Erythroblast (primary cell): ENCODE measurements at places on chromosomes 12 and 14.

GRCh38 chr12:53179687-53180219 is 769 bp upstream of the ZNF740 start:
- DNase-seq, result no peak

DNA sequence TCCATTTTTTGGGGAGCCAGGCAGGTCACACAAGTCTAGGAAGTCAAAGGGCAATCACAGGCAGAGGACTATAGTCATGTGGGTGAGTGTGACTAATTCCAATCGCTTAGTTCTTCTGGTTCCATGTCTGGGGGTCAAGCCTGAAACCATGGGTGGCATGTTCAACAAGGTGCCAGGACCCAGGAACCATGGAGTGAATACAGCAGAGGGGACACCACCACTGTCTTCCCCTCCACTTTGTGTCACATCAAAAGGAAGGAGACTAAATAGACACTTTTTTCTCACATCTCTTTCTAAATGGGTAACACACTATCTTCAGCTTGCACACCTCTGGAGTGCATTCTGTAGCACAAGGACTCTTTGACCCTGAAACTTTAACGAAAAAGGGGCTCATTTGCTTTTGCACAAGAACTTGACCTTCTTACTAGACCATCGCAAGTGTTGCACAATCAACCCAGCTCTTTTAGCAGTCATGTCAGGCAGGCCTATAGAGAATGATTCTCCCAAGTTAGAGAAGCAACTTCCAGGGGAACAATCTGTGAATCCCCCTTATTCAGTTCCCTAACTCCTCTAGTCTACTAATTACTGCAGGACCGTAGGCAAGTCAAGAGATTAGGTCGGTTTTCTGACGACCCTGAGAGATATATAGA is 398.7 kb downstream of the NELL2 start:
- DNase-seq, result no peak

GRCh38 chr14:52112336-52113018 is 43.6 kb upstream of the NID2 start:
- DNase-seq, result no peak

GRCh38 chr14:104370256-104370870 is 209.2 kb upstream of the C14orf180 start:
- DNase-seq, result peak; percentile 13

DNA sequence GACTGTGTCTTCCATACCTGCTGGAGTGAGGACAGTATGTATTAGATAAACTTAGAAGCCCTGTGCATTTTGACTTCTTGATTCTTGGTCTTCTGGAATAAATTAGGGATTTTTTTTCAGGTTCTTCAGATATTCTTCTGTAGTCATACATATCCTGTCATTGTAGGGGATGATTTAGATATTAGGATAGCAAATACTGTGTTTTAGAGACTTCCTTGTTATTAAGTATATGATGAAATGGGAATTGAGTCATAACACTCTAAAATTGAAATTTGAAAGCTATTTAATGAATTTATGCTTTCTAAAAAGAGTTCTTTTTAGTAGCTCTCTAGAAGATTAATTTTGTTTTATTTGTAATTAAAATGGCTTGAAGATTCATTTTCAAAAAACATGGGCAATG is 371.5 kb upstream of the RGS6 start:
- no peak for DNase-seq

GRCh38 chr12:51901881-51902280 is 5.4 kb upstream of the ACVRL1 start:
- DNase-seq, result no peak

- no peak for DNase-seq
Observed at GRCh38 chr12:56081393-56082347, 1.7 kb downstream of the ERBB3 start.

- DNase-seq, result no peak
Observed at GRCh38 chr12:89067421-89068187, 284.7 kb downstream of the DUSP6 start.

GRCh38 chr12:46983959-46984841 is 95.2 kb upstream of the PCED1B start:
- DNase-seq, result peak; percentile 35

- DNase-seq, result no peak
Observed at GRCh38 chr14:70398706-70399431, 18.0 kb downstream of the SYNJ2BP start.

- DNase-seq, result no peak
Observed at GRCh38 chr12:34186492-34186891, 164.2 kb downstream of the ALG10 start.

DNA sequence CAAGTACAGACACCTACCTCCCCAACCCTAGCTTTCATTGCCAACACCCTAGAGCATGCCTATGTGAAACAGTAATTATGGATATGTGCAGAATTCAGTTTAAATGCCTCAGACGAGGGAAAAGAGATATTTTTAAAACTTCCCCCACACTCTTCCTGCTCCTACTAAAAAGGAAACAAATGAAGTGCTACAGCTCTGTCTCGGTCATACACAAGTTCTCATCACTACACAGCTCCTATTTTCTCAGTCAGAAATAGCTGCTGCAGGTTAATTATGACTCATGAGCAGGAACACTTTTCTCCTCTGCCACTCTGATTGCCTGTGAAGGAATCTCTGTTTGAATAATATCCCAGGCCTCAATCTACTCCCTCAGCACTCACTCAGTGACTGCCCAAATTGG is 703.6 kb upstream of the FLRT2 start:
- no peak for DNase-seq

GRCh38 chr12:7114851-7115250 is 5.8 kb upstream of the C1RL start:
- no peak for DNase-seq

DNA sequence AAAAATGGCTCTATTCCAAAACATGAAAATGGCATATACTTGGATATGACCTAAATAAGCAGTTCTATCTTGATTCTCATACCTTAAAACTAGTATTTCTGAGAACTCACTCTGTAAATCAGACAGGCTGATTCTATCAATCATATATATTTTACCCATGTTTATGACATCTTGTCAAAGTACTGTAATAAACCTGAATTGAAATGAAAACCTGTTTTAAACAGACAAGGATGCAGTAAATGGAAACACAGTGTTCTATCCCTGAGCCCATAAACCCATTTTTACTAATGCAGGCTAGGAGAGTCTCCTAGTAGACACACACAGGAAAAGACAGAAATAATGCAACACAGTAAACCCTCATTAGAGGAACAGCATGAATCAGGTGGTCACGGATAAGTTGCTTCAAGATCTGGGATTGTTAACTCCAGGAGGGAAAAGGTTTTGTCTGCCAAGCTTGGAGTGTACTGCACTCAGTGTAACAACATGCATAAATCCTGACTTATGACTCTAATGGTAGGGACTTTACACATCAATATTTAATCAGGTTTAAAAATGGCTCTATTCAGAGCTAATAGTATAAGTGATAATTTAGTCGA is 93.6 kb upstream of the CPNE8 start:
- no peak for DNase-seq

GRCh38 chr14:95504135-95505029 is 12.1 kb downstream of the SYNE3 start:
- no peak for DNase-seq

DNA sequence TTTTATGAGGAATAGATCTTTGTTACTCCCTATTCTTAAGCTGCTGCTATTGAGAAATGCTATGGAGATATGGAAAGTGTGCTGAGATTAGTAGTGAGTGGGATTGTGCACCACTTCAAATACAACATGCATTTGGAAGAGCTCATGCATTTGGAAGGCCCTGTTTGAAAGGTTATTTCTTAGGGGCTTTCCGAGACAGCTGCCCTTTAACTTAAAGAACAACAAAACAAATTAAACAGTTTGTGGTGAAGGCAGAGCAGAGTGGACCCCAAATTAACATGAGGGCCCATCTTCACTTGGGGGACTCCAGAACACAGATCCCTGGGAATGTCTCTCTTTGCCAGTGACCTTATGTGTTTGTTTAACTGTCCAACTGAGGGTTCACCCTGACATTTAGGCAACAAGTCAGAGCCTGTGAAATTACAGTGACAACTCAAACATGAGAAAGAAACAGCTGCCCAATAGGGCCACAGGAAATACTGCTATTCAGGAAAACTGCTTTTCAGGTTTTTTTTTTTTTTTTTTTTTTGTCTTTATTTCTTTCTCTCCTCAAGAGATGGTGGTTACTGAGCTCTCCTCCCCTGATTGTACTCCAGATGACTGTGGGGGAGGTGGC is 41.4 kb upstream of the IGF1 start:
- DNase-seq, result no peak

GRCh38 chr14:71742485-71742884 is 189.7 kb upstream of the RGS6 start:
- no peak for DNase-seq

- peak; percentile 71 for DNase-seq
Observed at GRCh38 chr14:52553002-52553670, 500 bp downstream of the GPR137C start.

DNA sequence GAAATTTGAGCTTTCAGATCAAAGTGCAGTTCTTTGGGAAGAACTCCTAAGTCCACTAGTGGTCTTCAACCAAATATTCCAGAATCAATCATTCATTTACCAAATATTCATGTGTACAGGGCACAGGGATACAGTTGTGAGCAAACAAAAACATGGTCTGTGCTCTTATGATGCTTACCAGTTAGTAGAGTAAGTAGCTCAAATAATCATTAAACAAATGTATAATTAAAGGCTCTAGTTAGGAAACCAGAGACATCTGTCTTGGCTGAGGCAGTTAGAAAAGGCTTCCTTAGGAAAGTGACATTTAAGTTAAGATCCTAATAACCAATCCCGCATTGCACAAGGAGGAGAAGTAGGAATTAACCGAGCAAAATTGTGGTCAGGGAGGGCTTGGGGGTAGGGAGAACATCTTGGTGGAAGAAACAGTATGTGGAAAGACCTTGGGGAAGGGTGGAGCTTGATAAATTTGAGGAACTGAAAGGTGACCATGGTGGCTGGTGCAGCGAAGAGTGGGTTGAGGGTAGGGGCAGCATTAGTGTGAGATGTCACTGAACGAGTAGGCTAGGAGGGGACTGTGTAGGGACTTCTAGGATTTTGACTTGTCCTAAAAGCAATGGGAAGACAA is 40.0 kb downstream of the PEBP1 start:
- DNase-seq, result no peak

- no peak for DNase-seq
Observed at GRCh38 chr12:1503281-1503711, 91.1 kb downstream of the FBXL14 start.

DNA sequence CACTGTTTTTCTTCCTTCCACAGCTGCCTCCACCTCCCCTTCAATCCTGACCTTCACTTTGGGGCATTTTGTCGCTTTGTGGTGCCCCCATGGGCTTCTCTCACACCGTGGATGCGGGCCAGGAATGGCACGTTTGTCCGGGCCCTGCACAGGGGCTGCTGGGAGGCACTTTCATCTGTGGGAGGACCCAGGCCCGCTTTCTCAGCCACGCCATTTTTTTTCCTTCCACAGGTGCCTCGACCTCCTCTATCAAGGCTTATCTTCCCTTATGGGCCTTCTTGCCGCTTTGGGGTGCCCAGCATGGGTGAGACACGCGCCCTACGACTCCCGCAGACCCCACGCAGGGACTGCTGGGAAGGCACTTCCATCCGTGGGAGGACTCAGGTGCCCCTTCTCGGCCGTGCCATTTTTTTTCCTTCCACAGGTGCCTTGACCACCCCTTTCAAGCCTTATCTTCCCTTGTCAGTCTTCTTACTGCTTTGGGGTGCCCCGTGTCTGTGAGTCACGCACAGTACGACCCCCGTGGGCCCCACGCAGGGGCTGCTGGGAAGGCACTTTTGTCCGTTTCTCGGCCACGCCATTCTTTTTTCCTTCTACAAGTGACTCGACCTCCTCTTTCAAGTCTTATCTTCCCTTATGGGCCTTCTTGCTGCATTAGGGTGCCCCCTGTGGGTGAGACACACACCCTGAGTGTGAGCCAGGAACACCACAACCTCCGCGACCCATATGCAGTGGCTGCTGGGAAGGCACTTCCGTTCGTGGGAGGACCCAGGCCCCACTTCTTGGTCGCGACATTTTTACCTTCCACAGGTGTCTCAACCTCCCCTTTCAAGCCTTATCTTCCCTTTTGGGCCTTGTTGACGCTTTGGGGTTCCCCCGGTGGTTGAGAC is 270.7 kb downstream of the ALG10 start:
- DNase-seq, result no peak

DNA sequence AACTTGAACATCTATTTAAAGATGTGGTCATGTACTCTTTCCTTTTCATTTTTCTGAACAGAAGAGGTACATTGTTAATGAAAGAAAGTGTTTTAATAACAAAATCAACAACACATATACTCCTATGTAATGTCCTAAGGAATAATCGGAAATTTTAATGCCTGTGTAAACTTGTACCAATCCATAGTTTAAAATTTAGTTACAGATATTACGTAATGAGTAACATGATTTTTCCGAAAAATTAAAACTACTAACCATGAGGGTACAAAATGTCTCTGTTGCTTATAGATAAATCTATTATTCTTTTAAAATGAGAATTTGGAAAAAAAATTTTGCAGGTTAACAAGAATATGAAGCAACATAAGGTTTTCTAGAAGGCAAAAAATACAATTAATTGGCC is 220.1 kb downstream of the BCAT1 start:
- DNase-seq, result no peak
